ENCODE measurements at places on chromosomes 1 and 21.

- DNase-seq, result no peak
- no peaks in the 10 kb centered on the region for H3K27me3 ChIP-seq
- peaks cover 21% of the 10 kb centered on the region for H3K4me1 ChIP-seq
- H3K27ac ChIP-seq, result peak overlapping the region; percentile 11
- peak overlapping the region; percentile 19 for H3K4me3 ChIP-seq
Observed at GRCh38 chr1:212749821-212750535, 41.6 kb downstream of the NSL1 start.

GRCh38 chr1:55034476-55035133 is 4.7 kb upstream of the PCSK9 start:
- peaks cover 41% of the 10 kb centered on the region for H3K27me3 ChIP-seq
- H3K27ac ChIP-seq, result no peak overlapping the region
- no peaks in the 10 kb centered on the region for H3K36me3 ChIP-seq
- DNase-seq, result no peak
- no peaks in the 10 kb centered on the region for H3K4me1 ChIP-seq

GRCh38 chr1:93675931-93676330 is 5.7 kb downstream of the BCAR3 start:
- no peak overlapping the region for H3K27ac ChIP-seq
- no peaks in the 10 kb centered on the region for H3K4me1 ChIP-seq
- H3K27me3 ChIP-seq, result no peaks in the 10 kb centered on the region
- no peak for DNase-seq

GRCh38 chr1:25505656-25506385 is 37.6 kb upstream of the LDLRAP1 start:
- peaks cover 8% of the 10 kb centered on the region for H3K4me1 ChIP-seq
- no peak for DNase-seq
- H3K36me3 ChIP-seq, result no peaks in the 10 kb centered on the region

DNA sequence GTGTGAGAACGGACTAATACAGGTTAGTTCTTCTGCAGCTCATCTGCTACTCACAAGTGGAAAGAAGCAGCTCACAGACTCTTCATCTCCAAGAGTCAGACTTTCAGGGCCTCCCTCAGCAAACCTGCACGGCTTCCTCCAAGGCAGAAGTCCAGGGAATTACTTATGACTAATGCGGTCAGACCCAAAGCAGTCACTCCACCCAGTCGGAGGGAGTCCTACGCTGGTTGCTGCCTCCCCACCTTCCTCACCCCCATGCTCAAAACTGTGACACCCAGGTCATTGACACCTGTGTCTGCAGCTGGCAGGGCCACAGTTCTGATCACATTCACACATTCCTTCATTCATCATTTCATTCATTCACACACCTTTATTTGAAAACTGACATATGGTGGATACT is 38.4 kb upstream of the PRDM2 start:
- H3K4me3 ChIP-seq, result no peak overlapping the region
- no peaks in the 10 kb centered on the region for H3K36me3 ChIP-seq
- DNase-seq, result no peak
- H3K4me1 ChIP-seq, result peaks cover 12% of the 10 kb centered on the region
- no peaks in the 10 kb centered on the region for H3K27me3 ChIP-seq

DNA sequence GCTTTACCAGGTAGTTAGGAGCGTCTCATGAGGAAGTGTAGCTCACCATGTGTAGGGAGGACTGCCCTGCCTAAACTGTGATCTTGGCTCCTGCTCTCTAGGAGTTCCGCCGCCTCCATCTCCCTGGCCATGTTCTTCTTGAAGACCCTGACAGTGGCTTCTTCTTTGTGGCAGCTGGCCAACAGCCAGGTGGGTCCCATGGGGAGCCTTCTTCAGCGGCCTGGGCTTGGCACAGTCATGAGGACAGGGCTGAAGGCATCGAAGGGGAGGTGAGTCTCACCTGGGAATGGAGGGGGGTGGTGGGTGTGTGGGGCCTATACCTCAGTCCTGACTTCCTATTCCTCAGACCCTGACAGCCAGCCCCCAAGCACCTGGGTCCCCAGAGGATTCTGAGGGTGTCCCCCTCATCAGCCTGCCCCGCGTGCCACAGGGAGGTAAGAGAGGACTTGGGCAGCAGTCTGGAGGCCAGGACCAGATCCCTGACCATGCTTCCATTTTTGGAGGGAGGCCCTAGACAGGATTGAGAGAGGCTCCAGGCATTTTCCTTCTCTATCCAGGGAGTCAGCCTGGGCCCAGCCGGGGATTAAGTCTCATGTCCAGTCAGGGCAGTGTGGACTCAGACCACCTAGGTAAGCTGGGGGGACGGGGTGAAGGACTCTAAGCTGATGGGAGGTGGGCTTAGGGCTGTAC is 21.4 kb downstream of the HYI start:
- peaks cover 79% of the 10 kb centered on the region for H3K36me3 ChIP-seq
- H3K27me3 ChIP-seq, result no peaks in the 10 kb centered on the region
- no peaks in the 10 kb centered on the region for H3K4me1 ChIP-seq
- H3K4me3 ChIP-seq, result no peak overlapping the region
- H3K27ac ChIP-seq, result no peak overlapping the region
- DNase-seq, result no peak

- H3K4me3 ChIP-seq, result no peak overlapping the region
- DNase-seq, result no peak
- no peaks in the 10 kb centered on the region for H3K4me1 ChIP-seq
- H3K27ac ChIP-seq, result no peak overlapping the region
- no peaks in the 10 kb centered on the region for H3K27me3 ChIP-seq
Observed at GRCh38 chr21:46017695-46018094, 36.1 kb downstream of the COL6A1 start.
